ENCODE measurements at places on chromosomes 1 and 21.

GRCh38 chr1:87702455-87702854, 373.8 kb downstream of the LMO4 start:
- DNase-seq = no peak

- no peak for DNase-seq
Measured at GRCh38 chr1:84861516-84861915, 31.5 kb downstream of the LPAR3 start.

DNA sequence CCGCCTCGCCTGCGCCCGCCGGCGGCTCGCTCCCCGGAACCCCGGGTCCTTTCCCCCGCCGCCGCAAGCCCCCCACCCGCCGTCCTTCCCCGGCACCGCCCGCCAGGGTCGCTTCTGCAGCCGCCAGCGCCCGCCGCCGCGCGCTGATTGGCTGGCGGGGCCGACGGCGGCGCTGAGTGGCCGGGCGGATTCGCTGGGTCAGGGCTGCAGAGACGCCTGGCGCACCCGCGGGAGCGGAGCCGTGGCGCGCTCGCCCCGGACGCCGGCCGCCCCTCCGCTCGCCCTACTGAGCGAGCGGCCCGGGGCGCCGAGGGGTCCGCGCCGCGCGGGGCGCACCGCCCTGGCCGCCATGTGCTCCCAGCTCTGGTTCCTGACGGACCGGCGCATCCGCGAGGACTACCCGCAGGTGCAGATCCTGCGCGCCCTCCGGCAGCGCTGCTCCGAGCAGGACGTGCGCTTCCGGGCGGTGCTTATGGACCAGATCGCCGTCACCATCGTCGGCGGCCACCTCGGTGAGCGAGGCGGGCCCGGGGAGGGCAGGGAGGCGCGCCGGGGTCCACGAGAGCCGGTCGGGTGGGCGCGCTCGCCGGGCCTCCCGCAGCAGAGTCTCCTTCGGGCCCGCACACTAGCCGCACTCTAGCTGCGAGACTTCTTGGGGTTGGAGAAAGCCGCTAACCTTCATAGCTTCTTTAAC, at the start of gene RIMKLA:
RIMKLA (plus strand) TSS at position 207 of the 694 bp plus-strand sequence; CDS start at position 350, 143 bp downstream.
- peak; percentile 55 for DNase-seq

DNA sequence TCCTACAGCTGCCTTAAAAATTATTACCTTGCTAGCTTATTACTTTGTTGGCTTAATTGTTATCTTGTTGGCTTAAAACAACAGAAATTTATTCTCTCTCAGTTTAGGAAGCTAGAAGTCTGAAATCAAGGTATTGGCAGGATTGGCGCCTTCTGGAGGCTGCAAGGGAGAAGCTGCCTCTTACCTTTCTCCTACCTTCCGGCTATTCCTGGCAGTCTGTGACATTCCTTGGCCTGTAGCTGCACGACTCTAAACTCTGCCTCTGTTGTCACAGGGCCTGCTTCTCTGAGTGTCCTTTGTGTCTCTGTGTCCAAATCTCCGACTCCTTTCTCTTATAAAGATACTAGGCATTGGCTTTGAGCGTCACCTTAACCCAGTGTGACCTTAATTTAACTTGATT, 579.9 kb upstream of the B3GALT2 start:
- no peak for DNase-seq

DNA sequence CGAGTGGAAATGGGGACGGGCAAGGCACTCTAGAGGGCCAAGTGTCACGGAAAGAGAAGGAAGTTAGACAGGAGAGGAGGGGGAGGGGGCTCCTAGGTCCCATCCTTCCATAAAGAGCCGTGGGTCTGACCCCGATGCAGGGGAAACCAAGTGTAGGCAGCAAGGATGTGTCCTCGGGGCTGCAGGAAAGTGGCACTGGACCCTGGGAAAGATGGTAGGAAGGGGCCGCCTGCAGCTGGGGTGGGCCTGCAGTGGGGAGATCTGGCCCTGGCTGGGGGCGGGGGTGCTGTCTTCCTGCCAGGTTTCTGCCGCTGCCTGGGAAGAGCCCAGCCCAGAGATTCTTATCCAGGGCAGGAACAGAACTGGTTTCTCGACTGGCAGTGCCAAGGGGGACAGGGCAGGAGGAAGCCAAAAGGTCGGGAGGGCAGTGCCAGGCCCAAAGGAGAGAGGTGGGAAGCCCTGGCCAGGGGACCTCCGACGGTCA, 12.9 kb downstream of the CRABP2 start:
- no peak for DNase-seq

DNA sequence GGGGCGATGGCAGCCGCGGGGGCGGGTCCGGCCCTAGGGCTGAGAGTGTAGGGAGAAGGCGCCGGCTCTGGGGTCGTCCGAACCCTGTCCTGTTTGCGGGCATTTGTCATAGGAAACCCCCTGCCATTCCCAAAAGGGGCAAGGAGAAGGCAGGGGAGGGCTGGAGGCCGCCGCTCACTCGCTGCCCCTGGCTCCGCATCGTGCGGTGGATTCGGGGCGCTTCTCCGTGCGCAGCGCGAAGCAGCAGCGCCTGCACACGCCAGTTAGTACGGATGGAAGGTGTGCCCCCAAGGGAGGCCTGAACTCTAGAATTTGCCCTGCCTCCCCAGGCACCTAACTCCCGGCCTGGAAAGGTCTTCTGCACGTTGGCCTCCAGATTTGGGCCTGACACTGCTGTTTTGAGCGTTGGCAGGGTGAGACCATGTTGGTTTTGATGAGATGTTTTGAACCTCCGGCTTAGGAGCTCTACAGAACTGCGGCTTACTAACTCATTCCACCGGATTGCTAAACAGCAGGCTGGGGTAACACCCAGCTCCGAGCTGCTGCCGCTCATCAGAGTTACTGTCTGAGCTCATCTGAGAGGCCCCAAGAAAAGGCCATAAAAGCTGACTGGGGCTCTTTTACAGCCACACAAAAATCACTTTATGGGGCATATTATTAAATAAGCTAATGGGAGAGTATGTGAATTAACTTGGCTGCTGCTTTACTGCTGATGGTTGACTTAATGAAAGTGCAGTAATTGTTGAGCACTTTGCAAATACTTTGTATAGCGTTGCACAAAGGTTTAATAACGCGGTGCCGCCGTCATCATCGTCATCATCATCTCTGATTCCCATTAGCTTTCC, 987 bp downstream of the GPR137B start:
- no peak for DNase-seq

GRCh38 chr1:116873680-116874271, 35.9 kb upstream of the PTGFRN start:
- DNase-seq = no peak

- DNase-seq = no peak
Measured at GRCh38 chr1:30742963-30743559, 14.5 kb downstream of the LAPTM5 start.

- DNase-seq = no peak
Measured at GRCh38 chr1:210787800-210788199, 346.1 kb downstream of the KCNH1 start.

GRCh38 chr1:245754463-245754961, 599.7 kb downstream of the KIF26B start:
- DNase-seq = no peak

DNA sequence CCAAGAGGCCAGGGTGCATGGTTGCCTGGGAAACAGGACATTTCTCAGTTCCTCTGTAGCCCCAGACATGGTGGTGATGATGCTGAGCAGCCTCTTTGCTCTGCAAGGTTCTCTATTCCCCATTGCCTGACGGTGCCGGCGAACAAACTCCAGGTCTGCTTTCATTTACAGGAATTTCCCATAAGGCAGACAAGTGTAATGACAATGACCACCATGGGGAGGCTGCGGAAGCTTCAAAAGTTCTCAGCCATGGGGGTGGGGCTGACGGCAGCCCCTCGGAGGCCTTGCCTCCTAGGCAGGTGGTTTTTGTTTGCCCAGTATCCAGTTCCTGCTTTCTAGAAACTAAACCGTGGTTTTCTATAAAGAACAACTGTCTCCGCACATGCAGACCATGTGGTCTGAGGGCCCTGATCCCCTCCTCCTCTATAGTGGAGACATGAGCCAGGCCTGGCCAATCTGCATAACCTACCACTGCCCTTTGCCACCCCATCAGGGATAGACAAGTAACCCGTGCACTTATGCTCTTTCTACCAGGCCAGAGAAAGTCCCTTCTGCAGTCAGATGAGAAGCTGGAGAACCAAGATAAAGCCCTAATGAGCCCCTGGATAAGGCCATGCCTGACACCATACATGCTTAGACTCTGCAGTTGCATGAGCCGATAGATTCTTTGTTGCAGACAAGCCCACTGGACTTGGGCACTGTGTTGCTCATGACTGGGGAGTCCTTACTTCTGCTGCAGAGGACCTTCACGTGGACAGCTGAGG, 54.1 kb downstream of the LDLRAD2 start:
- no peak for DNase-seq

DNA sequence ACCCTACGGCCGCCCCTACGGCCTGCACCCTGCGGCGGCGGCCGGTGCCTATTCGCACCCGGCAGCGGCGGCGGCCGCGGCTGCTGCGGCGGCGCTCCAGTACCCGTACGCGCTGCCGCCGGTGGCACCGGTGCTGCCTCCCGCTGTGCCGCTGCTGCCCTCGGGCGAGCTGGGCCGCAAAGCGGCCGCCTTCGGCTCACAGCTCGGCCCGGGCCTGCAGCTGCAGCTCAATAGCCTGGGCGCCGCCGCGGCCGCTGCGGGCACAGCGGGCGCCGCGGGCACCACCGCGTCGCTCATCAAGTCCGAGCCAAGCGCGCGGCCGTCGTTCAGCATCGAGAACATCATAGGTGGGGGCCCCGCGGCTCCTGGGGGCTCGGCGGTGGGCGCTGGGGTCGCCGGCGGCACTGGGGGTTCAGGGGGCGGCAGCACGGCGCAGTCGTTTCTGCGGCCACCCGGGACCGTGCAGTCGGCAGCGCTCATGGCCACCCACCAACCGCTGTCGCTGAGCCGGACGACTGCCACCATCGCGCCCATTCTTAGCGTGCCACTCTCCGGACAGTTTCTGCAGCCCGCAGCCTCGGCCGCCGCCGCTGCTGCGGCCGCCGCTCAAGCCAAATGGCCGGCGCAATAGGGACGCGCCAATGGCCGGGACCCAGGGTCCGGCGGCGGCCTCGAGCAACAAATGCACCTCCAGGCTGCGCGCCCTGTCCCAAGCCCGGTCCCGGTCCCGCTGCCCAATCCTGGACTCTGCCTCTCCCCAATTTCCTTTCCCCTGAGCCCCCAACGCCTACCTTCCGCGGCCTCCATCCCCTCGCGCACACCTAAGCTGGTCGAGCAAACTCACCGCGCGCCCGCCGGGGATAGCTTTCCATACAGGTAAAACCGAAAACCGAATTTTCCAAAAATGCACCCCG, 1.8 kb downstream of the FOXD3 start:
- no peak for DNase-seq

DNA sequence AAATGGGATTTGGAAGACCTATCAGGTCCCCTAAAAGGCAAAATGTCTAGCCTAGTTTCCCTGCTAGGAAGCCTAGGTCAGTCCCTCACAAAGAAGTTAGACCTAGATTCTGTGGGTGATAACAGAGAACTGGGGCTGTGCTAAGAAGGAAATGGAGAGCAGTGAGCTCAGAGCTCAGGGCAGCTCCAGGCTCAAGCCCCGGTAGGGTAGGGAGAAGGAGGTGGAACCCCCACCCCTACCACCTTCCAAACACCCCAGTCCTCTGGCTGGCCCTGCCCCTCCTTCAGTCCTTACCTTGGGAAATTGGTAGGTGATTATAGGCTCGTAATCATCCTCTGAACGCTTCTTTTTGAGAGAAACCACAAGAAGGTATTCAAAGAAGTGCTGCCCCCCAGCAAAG, 1.1 kb downstream of the DENND2D start:
- DNase-seq = no peak

DNA sequence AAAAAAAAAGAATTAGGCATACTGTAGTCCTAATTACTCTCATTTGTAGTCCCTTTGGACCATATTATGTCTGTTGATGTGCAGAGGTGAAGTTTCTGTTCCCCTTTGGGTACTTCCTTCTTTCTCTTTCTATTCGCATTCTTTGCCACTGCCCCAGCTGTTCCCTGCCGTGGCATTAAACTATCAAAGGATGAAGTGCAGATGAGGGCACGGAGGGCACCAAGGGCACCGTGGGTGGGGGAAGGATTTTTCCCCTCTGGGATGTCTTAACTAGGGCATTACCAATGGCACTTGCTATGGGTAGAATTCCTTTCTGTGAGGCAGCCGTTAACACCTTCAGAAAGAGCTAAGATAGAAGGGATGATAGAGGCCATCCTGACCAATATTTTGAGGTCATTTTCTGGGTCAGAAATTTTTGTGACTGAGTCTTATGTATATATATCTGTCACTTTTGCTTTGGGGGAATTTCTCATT, 4.9 kb upstream of the MAPKAPK2 start:
- no peak for DNase-seq

GRCh38 chr1:32767641-32768040, 49.5 kb downstream of the YARS1 start:
- no peak for DNase-seq

GRCh38 chr1:190812996-190813395, 335.3 kb upstream of the BRINP3 start:
- no peak for DNase-seq

DNA sequence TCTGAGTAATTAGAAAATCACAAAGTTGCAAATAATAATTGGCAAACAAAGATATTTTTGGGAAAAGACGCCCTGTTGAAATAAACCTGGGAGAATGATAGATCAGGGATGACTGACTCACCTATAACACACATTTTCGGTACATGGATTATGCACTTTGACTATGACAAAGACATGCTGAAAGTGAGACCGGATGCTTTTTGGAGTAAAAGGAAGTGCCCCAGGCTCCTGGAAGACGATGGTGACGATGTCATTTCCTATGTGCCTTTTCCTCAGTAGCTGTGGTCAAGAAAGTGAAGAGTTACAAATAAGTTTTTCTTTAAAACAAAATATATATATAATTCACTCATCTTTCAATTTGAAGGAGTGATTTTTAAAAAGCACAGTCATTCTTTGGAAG, 158.7 kb downstream of the SIPA1L2 start:
- DNase-seq = no peak

DNA sequence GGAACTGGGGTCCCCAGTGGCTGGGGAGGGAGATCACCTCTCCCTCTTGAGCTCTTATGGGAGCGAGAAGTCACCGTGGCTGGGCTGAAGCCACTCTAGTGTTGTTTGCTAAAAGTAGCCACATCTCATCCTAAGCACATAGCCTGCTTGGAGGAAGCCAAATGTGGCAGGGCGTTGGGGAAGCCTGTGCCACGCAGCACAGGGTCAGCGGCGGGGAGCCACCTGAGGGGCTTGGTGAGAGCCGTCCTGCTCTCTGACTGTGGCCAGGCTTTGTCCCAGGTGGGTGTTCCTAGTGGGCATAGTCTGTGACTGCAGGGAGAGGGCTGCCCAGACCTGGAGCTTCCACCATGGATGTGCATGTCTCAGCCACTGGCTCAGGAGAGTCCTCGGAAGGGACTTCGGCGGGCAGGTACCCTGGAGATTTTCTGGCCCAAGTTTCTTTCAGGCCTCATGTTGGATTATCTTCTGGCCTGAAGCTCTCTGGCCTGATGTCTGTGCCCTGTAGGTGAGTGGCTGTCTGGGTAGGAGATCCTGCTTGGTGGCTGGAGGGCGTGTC, 38.9 kb downstream of the MORN1 start:
- no peak for DNase-seq

GRCh38 chr21:38773099-38774061, 32.3 kb upstream of the ETS2 start:
- DNase-seq = no peak

DNA sequence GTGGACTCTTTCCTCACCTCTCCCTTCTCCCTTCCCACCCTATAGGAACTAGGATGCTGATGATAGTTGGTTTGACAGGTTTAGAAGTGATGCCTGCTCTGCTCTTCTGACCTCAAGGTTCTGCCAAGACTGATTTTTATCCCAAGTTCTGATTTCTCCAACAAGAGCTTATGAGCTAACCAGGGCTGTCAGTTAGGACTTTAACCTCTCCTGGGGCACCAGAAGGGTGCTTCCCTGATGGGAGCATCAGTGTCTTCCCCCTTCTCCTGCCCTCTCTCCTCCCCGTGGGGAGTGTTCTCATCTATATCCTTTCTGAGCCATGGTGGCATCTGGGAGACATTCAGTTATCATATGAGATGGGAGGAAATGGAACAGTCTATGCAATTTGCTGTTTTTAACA, 44.0 kb downstream of the ATP2B4 start:
- DNase-seq = no peak

Measured in testis (tissue), 5 donors.